Activated B cell treated with CpG ODN at 0.5 μM for 24 hours (primary cell): ENCODE measurements at places on chromosomes 3 and 15.

GRCh38 chr3:118272991-118273390 lies 761.7 kb downstream of the IGSF11 start:
- no peak for DNase-seq

DNA sequence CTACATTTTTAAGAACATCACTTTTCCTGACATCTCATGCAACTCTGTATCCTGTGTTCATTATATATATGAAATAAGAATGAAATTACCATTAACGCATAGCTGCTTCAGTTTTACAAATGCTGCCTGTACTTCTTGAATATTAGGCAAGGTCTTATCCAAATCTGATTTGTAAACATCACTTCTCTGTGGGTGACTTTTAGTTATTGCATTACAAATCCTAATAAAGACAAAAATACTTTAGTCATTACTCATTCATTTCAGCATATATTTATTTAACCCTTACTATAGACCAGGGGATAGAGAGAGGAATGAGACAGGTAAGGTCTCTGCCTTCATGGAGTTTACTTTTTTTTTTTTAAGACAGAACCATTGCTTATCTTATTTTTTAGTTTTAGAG lies 36.8 kb downstream of the MTMR10 start:
- no peak for DNase-seq

DNA sequence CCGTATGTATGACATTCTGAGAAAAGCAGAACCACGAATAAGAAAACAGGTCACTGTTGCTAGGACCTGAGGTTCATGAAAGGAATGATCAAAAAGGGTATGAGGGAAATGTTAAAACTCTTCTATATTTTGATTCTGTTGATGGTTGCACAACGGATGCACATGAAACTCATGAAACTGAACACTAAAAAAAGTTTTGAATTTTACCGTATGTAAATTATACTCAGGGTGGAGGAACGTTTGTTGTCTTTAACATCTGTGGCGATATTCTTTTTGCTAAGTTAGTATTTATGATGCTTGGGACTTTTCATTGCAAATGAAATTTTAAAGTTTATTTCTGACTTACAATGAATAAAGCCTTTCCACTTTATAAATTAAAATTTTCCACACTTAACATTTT lies 55.4 kb downstream of the STAG1 start:
- no peak for DNase-seq

GRCh38 chr3:190004656-190005055 lies 116.0 kb downstream of the P3H2 start:
- DNase-seq = no peak

DNA sequence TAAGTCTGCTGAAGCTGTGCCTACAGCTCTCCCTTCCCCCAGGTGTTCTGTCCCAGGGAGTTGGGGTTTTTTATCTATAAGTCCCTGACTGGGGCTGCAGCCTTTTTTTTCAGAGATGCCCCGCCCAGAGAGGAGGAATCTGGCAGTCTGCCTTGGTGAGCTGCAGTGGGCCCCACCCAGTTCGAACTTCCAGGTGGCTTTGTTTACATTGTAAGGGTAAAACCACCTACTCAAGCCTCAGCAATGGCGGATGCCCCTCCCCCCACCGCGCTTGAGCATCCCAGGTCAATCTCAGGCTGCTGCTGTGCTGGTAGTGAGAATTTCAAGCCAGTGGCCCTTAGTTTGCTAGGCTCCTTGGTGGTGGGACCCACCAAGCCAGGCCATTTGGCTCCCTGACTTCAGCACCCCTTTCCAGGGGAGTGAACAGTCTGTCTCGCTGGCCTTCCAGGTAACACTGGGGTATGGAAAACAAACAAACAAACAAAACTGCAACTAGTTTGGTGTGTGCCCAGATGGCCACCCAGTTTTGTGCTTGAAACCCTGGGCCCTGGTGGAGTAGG lies 189.4 kb downstream of the MFSD1 start:
- DNase-seq = no peak

GRCh38 chr3:55264919-55265318 lies 222.2 kb downstream of the WNT5A start:
- no peak for DNase-seq
